Esophagus mucosa (tissue), 1 donor: ENCODE measurements at places on chromosomes 5 and 9.

- ATAC-seq = no peak
Measured at GRCh38 chr9:36148311-36149051, 11.9 kb downstream of the GLIPR2 start.

DNA sequence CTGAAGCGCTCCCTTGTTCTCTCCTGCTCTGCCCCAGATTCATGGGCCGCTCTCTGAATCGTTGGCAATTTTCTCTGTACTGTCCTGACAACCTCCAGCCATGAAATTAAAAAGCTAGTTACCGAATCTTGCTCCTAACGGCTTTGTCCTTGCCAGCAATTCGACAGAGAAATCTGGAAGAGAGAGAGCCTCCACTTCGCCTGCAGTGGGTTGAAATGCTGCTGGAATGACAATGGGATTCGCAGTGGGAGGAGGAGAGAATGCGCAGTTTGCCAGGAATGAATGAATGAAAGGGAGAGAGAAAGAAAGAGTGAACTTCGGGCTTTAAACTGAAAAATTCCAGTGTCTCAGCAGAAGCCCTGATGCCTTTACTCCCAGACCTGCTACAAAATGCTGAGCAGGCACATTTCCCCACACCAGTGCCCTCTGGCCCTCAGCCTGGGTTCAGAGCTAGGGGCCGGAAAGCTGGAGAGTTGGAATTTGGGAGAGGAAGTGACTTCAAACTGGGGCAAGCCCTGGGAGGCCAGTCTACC, 11.5 kb upstream of the BOD1 start:
- no peak for ATAC-seq

DNA sequence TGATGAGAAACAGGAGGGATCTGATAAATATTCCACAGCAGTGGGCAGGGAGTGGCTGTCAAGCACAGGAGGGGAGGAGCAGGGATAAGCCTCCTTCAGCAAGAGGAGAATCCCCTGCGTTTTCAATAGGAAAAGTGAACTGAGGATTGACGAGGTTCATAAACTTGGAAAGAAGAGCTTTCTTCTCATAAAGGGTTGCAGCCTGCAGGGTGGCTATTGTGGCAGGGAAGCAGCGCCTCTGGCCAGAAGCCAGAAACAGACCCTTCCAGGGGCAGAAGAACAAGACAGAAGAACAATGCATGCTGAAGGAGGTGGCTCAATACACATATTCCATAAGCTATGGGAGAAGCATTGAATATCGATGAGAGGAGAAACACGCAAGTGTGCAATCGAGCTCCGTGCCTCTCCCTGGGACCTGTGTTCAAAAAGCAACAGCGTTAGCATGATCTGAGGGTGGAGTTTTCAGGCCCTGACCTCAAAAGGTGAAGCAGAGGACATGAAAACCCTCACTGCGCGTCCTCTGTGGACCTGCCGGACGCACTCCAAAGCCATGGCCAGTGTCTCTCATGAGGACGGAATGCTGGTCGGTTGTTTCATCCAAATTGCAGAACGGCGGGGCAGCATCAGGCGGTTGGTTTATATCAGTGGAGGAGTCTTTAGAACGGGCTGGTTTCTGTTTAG, 67.6 kb downstream of the ANKRD33B start:
- no peak for ATAC-seq

GRCh38 chr5:133847886-133848285, 120.5 kb downstream of the C5orf15 start:
- no peak for ATAC-seq

- peak; percentile 95 for ATAC-seq
Measured at GRCh38 chr5:172274951-172275753, 8.4 kb downstream of the UBTD2 start.

DNA sequence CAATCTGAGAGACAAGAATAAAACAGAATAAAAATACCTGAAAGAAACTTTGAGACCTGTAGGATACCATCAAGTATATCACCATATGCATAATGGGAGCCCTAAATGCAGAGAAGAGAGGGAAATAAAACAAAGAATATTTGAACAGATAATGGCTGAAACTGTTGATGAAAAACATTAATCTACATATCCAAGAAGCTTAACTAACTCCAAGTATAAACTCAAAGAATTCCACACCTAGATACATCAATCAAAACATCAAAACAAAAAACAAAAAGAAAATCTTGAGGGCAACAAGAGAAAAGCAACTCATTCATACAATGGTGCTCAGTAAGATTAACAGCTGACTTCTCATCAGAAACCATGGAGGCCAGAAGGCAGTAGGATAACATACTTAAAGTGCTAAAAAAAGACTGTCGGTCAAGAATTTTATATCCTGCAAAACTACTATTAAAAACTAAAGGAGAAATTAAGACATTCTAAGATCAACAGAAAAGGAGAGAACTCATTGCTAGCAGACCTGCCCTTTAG, 101.6 kb downstream of the FOXD1 start:
- no peak for ATAC-seq

GRCh38 chr5:59746241-59746765, 147.2 kb downstream of the PDE4D start:
- ATAC-seq = no peak

DNA sequence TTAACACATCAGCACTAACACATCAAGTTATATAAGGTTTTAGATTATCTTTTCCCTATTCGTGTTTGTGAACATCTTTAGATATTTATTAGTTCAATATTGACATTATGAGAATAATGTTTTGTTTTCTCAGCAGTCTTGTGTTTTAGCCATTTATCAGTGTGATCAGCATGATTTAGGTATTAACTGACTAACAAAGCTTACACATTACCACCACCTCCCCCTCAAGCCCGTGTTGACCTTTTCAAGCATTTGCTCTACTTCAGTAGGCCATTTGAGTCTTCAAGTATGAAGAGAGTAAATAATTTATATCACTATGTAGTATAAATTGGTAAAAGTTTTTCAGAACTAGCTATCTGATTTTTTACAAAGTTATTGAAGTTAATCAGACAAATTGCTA, 6.9 kb downstream of the PBX3 start:
- ATAC-seq = no peak

- ATAC-seq = no peak
Measured at GRCh38 chr5:139146809-139147482, 51.2 kb downstream of the SIL1 start.

DNA sequence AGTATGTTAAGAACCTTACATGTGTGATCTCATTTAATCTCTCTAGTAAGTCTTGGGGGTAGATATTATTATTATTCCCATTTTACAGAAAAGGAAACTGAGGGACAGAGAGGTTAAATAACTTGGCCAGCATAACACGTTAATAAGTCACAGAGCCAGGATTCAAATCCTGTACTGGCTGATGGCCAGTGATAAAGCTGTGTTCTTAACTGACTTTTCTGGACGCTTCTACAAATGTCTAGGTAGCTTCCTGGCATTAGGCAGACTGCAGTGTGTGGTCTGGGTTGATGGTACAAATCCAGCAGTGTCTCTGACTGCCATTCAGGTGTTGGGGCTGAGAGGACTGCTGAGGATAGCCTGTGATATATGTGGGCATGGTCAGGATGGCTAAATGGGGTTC, 125.8 kb upstream of the CXCL14 start:
- no peak for ATAC-seq

DNA sequence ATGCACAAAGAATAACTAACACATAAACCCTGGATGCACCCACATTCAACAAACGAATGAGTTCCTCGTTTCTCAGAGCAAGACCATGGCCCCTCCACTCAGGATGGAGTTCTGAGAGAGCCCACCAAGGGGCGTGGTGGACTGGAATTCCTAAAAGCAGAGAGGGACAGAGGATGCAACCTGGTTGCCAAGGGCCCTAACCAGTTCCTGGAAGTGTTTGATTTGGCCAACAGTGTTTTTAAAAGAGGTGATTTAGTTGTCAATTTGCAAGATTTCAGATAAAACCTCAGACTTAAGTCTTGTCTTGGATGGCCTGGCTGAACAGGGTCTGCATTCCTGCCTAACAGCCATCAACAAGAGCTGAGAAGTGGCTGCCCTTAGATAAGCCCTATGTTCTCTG, 34.4 kb downstream of the GLRA1 start:
- ATAC-seq = no peak

- no peak for ATAC-seq
Measured at GRCh38 chr5:169289520-169289919, 11.4 kb downstream of the SLIT3 start.

DNA sequence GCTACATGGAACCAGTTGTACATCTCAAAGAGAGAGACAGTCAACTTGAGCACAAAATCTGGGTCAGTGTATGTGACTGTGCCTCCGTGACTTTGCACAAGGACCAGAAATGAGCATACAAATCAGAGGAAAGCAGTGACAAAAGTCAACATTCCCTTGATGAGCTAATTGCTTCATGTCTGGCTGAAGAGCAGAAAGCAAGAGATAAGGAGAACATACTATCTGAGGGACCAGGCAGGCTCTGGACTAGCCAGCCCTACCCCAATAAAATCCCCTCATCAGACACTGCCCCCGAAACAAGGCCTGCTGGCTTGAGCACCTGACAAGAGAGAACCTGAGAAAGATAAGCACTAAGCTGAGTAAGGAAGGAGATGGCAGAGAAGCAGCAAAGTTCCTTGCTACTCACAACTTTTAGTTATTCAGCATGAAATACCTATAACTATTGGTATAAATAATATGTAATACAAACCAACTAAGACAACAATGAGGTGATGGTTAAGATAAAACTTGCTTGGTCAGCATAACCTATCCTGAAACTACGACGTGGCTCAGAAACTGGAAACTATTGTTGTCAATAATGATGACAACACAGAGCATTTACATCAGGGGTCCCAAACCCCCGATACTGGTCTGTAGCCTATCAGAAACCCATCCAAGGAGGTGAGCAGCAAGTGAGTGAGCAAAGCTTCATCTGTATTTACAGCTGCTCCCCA, 9.5 kb downstream of the SIL1 start:
- ATAC-seq = no peak

DNA sequence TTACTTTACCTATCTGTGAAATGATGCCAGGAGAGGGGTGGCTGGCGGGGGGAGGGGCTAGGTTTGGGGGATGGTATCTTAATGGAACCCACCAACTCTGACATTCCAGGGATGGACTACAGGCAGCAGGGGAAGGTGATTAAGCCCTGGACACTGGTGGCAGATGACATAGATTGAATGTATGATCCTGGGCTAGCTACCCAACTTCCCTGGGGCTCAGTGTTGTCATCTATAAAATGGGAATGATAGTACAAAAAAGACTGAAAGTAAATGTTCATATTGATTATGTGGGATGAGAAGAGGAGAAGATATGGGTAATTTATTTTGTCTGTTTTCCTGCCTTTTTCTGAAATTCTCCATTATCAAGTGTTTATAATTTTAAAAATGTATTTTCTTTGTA, 6.2 kb downstream of the CORO2A start:
- no peak for ATAC-seq

- no peak for ATAC-seq
Measured at GRCh38 chr5:143767162-143767561, 44.8 kb upstream of the HMHB1 start.

DNA sequence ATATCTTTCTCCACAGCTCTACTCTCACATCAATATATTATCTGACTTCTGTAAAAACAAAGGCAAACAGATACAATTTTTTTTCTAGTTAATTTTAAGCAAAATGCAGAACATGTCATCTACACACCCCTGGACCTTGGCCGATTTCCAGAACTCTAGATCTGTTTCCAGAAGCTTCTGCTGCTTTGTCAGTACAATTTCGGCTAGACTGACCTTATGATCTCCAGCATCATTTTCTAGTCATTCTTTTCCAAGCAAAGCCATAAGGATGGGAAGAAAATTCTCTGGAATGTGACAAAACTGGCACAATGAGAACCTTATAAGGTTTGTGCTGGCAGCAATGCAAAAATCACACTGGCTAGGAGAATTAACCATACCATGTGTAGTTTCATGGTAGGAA, 132.8 kb upstream of the MPDZ start:
- ATAC-seq = no peak

GRCh38 chr9:122374885-122375420, 4.1 kb downstream of the PTGS1 start:
- ATAC-seq = peak; percentile 65

GRCh38 chr9:89994988-89995613, 390.3 kb downstream of the GADD45G start:
- no peak for ATAC-seq

- no peak for ATAC-seq
Measured at GRCh38 chr9:133929599-133929998, 62.5 kb downstream of the VAV2 start.

DNA sequence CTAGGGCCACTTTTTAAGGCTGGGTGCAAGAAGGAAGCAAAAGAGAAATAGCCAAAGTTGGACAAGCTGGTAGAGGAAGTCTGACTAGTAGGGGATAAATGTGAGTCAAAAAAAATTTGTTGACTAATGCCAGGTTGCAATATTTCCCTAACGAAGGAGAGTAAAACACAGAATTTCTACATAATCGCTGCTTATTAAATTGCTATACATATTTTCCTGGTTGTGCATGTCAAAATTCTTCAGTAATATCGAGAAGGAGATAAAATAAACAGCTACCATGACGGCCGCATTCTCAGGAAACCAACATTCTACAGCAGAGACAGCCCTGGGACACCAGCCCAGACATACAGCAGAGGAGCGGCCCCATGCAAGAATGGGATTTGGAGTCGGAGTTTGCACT, 148.3 kb downstream of the ESM1 start:
- ATAC-seq = no peak

DNA sequence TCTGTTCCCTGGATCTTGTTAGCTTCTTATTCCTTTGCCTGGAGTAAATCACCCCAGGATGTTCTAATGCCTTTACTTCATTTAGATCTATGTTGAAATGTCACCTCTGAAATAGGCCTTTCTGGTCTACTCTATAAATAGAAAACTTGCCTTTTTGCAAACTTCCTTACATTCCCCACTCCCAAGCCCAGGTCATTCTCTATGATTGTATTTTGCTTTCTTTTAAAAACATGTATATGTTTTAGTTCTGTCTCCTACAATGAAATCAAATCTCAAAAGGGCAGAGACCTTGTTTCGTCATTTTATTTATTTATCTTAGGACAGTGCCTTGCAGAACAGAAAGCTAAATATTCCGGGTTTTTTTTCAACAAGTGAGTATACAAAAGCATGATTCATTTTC, 1657.7 kb upstream of the C9orf72 start:
- ATAC-seq = no peak

DNA sequence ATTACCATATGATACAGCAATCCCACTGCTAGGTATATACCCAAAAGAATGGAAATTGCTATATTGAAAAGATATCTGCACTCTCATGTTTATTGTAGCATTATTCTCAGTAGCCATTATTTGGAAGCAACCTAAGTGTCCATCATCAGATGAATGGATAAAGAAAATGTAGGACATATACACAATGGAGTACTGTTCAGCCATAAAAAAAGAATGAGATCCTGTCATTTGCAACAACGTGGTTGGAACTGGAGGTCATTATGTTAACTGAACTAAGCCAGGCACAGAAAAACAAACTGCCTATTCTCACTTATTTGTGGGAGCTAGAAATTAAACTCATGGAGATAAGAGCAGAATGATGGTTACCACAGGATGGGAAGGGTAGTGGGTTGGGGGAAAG, 63.1 kb upstream of the TTC23L start:
- ATAC-seq = no peak
